ENCODE measurements at places on chromosomes 1 and 21.

DNA sequence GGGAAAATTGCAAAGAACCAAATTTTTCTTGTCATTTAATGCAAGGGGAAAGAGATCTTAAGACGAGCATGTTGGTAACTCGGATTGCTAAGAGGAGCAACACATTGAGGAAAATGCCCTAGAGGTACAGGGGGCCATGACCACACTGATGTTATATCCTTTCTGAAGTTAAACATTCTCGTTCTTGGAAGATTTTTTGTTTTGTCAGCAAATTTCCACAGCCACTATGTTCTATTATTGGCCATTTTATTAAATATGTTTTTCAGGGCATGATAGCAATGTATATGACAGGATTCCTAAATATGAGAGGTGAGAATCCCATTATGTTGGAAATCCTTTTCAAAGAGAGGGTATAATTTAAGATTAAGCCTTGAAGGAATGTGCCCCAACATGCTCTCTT, 627.2 kb upstream of the PKN2 start:
- no peak for DNase-seq

DNA sequence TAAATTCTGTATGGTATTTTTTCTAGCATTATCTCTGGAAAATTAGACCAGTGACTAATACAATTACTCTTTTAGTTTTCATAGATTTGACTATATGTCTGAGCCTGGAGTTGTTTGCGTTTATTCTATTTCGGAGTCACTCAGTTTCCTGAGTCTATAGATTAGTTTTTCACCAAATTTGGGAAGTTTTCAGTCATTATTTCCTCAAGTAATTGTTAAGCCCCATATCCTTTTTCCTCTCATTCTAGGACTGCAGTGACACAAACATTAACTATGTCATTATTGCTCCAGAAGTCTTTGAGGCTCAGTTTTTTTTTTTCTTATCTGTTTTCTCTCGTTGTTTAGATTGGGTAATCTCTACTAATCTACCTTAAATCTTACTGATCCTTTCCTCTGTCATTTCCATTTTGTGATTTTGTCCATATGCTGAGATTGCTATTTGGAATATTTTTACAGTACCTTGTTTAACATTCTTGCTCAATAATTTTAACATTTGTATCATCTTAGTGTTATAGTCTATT, 886.2 kb downstream of the LTN1 start:
- no peak for DNase-seq

GRCh38 chr1:205319081-205320018, 2.2 kb downstream of the NUAK2 start:
- peak; percentile 54 for DNase-seq

DNA sequence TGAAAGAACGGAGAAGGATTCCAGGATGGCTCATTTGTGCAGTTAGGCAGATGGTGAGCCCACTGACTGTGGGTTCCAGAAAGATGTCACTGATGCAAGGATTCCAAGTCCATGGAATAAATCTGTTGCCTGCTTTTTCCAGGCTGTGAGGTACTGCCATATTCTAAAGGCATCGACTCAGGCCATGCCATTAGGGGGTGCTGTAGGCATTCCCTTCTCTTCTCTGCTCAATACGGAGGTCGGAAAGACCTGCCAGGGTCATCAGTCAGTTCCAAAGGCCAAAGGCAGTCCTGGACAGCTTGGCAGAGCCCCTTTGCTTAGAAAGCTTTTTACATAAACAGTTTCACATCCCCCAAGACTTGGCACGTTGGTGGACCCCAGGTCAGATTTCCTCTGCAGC, 31.7 kb upstream of the TMEM125 start:
- DNase-seq = peak; percentile 43

DNA sequence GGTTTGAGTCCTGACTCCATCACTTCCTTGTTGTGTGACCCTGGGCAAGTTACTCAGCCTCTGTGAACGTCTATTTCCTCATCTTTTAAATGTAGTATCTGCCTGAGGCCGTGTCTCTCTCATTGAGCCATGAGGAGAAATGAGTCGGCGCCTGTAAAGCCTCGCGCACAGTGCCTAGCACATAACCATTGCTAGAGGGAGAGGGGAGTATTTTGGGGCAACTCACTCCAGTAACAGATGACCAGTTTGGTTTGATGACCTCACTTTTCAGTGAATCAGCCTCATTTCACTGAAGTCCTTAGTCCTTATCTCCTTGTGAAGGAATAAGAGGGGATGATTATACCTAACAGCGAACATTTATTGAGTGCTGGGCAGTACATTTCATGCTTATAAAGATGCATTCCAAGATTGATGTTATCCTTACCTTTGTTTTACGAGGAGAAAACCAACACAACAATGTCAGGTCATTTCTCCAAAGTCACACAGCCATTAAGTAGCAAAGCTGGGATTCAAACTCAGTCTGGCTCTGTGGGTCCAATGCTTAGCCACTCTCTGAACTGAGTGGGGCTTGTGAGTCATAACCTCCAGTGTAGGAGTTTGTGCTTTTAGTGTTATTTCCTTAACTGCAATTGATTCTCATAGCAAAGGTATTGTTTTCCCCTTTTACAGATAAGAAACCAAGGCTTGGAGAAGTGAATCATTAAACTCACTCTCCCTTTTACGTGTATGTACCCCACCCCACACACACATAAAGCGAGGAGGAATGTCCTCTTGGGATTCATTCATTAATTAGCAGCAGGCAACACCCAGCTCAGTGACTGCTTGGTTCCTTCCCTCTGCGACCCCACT, 25.9 kb downstream of the KCNC4 start:
- DNase-seq = peak; percentile 98

DNA sequence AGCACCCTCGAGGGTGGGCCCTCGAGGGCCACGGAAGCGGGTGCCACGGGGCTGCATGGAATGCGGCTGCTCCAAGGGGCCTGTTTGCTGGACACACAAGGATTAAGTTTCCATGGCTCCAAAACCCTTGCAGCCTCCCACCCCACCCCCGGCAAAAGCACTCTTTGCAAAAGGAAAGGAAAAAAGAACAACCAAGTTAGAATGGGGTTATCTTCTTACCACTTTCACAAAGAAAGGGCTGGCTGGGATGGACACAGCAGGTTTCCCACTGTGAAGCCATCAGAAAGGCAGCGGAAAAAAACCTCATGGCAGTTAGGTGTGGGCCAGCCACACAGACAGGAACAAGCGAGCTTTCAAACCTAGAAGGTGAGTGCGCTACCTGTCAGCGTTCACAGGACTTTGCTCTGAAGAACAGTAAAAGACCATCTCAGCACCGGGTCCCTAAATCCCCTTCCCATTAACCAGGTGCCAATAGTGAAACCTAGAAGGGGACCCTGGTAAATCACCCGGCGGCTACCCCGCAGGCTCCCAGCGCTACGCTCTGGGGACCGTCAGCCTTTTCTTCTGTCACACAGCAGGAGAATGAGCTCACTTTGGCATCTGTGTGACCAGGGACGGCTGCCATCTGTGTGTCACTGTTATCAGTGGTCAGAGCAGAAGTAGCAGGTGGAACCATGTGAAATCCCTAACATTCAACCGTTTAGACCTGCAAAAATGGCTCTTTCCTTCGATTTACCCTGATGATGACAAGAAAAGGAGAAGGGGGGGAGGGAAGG, 93.0 kb downstream of the SIM2 start:
- no peak for DNase-seq

All from HFFc6 (cell line).